ENCODE measurements at places on chromosomes 3 and 15.
A peak's percentile ranks its signal among the peaks of the same experiment; 100 is the strongest.

DNA sequence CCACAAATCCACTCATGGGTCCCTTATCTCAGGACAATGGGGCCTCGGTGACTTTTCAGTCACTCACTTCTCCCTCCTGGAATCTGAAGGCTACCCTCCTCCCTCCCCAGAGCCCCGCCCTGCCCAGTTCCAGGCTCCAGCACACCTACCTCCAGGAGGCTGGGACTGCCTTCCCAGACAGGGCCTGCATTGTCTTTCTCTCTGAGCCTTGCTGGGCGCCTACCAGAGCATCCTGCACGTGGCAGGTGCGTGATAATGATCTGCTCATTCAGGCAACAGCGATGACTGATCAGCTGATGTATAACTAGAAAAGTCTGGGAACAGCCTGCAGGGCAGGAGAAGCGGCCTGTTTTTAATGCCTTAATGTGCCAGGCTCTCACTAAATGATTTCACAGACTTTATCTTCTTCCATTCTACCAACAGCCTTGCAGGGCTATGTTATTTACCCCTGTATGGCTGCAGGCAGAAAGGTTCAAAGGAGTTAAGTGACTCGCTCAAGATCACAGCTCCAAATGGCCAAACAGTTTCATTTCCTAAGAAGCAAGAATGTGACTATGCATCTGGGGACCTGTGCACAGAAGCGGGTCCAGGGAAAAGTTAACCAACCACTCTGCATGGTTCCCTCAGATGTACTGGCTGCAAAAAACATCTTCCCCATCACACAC lies 6.3 kb downstream of the ADAMTS17 start:
- no peaks in the 10 kb centered on the region for H3K36me3 ChIP-seq
- H3K27ac ChIP-seq, result no peak overlapping the region
- H3K4me1 ChIP-seq, result no peaks in the 10 kb centered on the region
- H3K27me3 ChIP-seq, result peaks cover 40% of the 10 kb centered on the region

DNA sequence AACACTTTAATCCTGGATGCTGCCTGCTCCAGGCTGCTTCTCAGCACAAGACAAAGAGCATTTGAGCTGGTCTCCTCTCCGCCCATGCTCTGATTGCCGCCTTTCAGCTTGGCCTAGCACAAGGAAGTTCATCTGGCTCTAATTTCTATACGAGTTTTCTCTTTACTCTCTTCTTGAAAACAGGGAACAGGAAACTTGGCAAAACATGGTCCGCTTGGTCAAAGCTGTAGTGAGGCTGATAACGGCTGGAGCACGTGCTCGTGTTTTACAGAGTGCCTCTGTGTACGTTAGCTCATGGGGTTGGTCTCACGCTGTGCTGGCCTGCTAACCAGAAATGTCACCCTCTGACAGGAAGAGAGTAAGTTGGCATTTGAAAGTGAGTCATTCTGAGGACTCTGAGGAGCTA lies 19.2 kb downstream of the RARRES1 start:
- peak; percentile 37 for DNase-seq
- H3K4me1 ChIP-seq, result peaks cover 53% of the 10 kb centered on the region
- H3K27ac ChIP-seq, result peak overlapping the region; percentile 61
- no peak overlapping the region for H3K4me3 ChIP-seq
- H3K36me3 ChIP-seq, result peaks cover 15% of the 10 kb centered on the region

- H3K36me3 ChIP-seq, result no peaks in the 10 kb centered on the region
- H3K27ac ChIP-seq, result no peak overlapping the region
- no peak for DNase-seq
- H3K4me1 ChIP-seq, result peaks cover 6% of the 10 kb centered on the region
Observed at GRCh38 chr3:190000861-190001196, 119.9 kb downstream of the P3H2 start.

GRCh38 chr15:33330931-33331330 lies 20.2 kb downstream of the RYR3 start:
- no peak overlapping the region for H3K27ac ChIP-seq
- DNase-seq, result no peak
- H3K36me3 ChIP-seq, result no peaks in the 10 kb centered on the region
- no peak overlapping the region for H3K4me3 ChIP-seq
- H3K4me1 ChIP-seq, result no peaks in the 10 kb centered on the region

DNA sequence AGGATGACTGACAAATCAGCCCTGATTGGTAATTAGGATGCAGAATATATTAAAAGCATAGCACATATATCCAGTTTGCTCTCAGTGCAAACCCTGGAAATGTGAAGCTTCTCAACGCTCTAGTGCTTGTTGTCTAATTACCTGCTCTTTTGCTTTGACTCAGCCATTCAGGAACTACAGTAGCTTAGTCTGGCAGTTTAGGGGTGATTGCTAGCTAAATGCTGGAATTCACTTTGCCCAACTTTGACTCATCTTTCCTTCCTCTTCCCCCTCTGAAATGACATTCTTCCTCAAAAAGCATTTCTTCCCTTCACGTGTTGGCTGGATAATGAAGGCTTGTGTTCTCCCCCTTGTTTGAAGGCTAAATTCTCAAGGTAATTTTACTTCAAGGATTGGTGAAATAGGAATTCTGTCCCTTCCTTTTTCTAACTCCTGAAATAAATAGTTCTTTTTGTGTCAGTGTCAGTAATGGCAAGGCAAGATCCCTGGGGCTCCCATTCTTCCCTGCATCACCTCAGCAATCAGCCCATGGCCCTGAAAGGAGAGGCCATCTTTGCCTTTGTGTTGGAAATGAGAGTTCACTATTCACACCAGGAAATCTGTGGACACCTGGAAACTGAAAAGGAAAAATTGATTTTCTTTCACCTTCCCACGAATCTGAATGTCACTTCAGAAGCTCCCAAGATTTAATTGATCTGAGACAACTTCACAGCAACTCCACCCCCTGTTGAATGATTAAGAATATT lies 103.6 kb downstream of the ECT2 start:
- peaks cover 26% of the 10 kb centered on the region for H3K4me1 ChIP-seq
- no peaks in the 10 kb centered on the region for H3K27me3 ChIP-seq
- H3K4me3 ChIP-seq, result no peak overlapping the region
- no peak overlapping the region for H3K27ac ChIP-seq
- DNase-seq, result no peak

DNA sequence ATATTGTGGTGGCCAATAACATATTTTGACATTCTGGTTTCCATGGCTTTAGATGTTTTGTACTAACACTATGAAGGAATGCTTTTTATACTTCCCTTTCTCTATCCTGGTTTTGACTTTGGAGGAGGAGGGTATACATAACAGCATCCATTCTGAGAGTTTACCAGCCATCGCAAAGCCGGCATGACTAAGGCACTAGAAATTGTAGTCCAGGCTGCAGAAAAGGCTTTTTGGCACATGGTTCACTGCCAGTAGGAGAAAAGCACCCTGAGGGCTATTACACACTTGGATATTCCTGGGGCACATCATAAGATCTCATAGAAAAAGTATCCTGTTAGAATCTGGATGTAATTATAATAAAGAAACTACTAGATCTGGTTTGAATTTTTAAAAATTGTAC lies 101.8 kb downstream of the STT3B start:
- peaks cover 52% of the 10 kb centered on the region for H3K36me3 ChIP-seq
- H3K27me3 ChIP-seq, result no peaks in the 10 kb centered on the region
- peaks cover 17% of the 10 kb centered on the region for H3K4me1 ChIP-seq
- H3K27ac ChIP-seq, result no peak overlapping the region
- DNase-seq, result no peak

All from left ventricle myocardium inferior (tissue), 1 donor.